Stimulated activated naive CD4-positive, alpha-beta T cell (primary cell): ENCODE measurements at places on chromosomes 6 and 20.
A peak's percentile ranks its signal among the peaks of the same experiment; 100 is the strongest.

- no peak for DNase-seq
Observed at GRCh38 chr6:135087403-135087802, 32.8 kb upstream of the HBS1L start.

DNA sequence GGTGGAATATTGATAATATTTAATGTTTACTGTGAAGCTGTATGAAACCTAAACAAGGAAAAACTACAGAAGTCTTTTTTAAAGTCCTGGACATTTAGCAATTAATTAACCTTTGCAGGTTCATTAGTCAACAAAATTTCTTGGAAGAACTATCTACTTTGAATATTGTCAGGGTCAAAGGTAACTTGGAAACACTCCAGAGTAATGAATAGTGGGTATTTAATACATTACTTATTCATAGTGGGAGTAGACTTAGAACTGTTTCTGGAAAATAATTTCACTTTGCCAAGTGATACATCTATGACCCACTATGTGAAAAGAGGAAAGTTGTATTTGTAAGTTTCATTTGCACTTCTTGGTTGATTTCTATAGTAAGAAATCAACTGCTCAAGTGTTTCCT is 319.1 kb downstream of the TFAP2B start:
- no peak for DNase-seq

DNA sequence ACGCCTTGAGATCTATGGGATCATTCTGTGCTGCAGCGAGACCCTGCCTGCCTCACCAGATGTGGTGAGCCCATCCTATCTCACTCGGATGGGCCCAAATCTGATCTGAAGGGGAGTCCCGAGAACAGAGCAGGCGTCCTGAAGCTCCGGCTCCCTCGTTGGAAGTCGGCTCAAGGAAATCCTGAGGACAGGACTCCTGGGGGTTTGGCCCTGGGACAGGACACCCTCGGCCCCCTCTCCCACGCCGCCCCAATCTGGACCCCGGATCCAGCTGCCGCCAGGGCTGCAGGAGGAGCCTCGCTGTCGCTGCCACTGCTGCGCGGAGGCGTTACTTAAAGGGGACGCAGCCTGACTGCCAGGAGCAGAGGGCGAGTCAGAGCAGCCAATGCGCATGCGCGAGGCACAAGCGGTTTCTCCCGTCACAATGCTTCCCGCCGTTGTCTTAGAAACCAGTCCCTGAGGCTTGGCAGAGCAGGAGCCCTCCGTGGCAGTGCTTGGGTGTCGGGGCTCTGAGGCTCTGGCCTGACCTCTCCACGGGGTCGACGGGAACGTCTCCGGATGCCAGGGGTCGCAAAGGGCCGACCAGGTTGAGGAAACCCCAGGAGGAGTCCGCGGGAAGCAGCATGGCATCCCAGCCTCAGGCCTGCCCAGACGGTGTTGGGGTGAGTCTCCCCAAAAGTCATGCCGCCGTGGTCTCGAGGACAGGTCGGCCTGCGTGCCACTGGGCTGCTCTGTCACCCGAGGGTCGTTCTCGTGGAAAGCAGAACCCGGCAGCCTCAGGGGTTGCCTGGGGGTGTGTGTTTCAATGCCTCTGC is 1567.8 kb upstream of the DEFB115 start:
- no peak for DNase-seq

GRCh38 chr6:8739454-8739853 is 304.1 kb upstream of the SLC35B3 start:
- no peak for DNase-seq

DNA sequence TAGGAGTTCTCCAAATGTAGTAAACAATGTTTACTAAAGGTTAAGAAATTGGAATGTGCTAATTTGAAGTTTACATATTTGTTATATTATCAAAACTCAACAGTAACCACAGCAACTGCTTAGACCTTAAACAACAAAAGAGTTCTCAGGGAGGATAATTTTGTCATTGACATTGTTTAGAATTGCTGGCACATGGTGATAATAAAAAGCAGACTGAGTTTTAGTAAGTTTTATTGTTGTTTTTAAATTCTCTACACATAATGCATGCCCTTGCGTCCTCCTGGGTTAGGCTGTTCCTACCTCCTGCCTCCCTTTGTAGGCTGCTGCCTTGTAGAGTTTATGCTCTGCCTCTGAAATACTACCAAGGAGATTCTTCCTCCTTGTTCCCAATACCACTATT is 28.7 kb downstream of the LAMA4 start:
- DNase-seq = no peak

- DNase-seq = no peak
Observed at GRCh38 chr6:13165502-13166172, 162.7 kb downstream of the TBC1D7 start.

GRCh38 chr20:32977281-32978008 is 26.8 kb downstream of the SUN5 start:
- DNase-seq = no peak

DNA sequence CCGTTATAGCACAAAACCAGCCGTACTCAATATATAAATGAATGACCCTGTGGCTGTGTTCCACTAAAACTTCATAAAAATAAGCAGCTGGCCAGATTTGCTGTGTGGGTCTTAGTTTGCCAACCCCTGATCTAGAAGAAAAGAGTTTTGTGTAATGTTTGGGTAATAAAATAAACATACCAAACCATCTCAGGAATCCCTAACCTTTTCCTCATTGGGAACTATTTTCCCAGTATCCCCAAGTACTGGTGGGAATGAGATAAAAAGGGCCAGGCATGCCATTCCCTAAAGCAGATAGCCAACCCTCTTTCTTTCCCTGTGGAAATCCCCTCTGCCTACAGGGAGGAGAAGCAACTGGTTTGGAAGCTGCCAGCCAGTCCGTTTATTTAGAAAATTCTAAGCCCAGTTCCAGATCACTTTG is 169.1 kb upstream of the AKAP12 start:
- DNase-seq = no peak

GRCh38 chr6:134517145-134517658 is 199.3 kb upstream of the SGK1 start:
- no peak for DNase-seq

GRCh38 chr6:81666481-81666880 is 86.0 kb downstream of the TENT5A start:
- no peak for DNase-seq

GRCh38 chr6:89888871-89889270 is 5.4 kb upstream of the GJA10 start:
- DNase-seq = no peak

GRCh38 chr20:61219021-61219431 is 33.0 kb upstream of the CDH4 start:
- no peak for DNase-seq

GRCh38 chr6:90304308-90304707 is 7.7 kb upstream of the BACH2 start:
- no peak for DNase-seq

DNA sequence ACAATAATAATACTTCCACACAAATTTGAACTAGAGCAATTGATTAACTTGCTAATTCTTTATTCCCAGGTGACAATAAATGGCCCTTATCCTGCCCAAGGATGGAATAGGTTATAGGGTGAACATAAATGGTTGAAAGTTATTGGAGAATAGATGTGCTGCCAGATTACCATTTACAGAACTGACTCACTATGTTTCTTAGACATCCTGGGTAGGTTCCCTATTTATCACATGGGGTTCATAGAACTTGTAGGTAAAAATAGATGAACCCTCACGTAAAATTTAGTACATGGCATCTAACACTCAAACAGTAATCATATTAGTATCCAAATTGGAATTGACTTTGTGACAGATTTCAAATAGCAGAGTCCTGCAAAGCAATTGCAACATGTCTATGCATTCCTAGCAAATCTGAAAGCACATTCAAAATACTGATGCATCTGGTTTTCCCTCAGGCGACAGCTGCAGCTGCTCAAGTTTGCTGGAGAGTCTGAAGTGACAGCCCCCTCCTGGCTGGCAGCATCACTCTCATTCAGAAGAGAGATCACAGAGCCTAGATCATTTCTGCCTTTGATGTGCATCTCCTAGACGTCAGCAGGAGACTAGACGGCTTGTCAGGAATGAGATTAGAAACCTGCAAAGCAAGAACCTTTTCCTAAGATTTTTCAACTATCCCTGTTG is 80.2 kb upstream of the RNF217 start:
- DNase-seq = no peak

DNA sequence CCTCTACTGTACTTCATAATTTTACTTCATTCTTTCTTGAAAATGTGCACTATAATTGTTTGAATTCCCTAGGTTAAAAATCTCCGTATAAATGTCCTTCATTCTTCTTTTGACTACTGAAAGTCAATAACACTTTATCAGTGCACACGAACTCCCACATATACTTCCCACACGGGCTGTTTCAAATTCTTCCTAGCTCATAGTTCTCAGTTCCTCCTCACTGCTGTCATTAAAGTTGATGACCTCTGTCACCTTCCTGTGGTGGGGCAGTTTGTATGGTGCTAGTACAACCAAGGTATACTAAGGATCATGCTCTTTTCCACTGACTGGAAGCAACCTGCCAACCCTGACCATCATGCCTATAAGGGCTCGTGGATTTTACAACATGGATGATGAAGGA is 40.0 kb upstream of the CD2AP start:
- no peak for DNase-seq

GRCh38 chr20:2851086-2851485 is 10.5 kb downstream of the VPS16 start:
- DNase-seq = no peak

- DNase-seq = no peak
Observed at GRCh38 chr20:24761220-24762065, 187.6 kb upstream of the CST7 start.

DNA sequence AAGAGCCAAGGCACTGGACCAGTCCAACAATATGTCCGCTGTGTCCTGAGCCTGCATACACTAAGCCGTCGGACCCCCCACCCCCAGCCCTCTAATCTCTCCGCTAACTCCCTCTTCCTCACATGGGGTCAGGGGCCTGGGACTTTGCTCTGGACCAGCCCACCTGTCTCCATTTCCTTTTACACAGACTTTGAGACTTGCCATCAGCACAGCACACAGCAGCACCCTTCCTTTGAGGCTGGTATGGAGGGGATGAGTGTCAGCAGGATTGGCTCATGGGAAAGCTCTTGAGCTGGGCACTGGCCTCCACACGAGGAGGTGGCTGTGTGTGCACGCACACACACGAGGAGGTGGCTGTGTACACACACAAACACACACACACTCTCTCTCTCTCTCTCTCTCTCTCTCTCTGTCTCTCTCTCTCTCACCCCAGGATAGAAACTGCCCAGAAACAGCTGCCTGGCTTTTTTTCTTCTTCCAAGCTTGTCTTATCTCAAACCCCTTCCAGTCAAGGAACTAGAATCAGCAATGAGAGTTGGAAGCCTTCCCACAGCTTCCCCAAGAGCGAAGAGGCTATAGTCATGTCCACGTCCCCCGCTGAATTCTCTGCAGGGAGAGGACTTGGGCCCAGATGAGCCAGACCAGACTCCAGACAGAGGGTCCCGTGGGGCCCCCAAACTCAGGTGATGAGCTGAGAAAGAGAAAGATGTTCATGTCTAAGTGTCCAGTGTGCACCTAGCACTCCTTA is 18.6 kb downstream of the SLC9A8 start:
- DNase-seq = no peak

DNA sequence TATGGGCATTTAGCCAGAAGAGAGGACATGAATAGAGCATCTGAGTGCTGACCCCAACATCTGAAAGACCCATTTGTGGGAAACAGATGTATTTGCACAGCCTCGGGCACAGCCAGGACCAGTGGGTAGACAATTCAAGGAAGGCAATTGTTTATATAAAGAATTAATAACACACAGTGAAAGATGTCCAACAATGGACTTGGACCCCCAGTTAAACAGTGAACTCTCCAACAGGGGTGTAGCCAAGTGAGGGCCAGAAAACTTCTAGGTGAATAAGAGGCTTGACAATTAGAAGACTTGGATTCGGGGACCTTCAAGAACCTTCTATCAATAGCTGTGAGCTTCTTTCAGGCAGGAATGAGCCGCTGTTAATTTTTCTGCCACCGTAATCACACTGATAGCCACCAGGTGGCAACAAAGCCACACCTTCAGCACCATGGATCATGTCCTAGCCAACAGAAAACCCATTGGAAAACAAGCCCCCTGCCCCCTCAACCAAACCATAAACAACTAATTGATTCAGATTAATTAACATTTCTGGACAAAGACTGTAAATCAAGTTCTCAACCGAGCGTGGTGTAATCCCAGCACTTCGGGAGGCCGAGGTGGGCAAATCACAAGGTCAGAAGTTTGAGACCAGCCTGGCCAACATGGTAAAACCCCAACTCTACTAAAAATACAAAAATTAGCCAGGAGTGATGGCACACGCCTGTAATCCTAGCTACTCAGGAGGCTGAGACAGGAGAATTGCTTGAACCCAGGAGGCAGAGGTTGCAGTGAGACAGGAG is 8.8 kb upstream of the SRSF6 start:
- DNase-seq = peak; percentile 27

DNA sequence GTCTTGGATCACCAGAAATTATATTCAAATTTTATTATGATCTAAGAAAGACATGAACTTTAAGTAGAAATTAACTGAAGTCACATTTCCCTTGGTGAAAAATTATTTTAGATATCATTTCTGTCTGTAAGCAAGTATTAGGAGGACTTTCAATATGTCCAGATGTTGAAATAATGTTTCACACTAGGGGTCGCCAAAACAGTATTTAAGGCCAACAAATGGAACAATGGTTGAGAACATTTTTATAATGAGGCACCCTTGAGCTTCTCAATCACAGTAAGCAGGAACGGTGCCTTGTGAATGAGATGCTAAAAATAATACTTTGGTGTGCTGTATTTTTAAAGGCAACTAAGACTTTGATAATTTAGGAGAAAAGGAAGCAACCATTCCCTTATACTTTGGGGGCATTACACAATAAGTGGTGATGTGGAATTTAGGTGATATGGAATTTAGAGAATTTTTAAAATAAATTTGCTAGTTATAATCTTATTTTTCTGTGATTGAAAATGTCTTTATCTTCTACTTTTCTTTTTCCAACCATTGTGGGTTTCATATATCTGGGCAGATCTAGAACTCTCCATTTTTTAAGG is 9.6 kb upstream of the SF3B5 start:
- no peak for DNase-seq

DNA sequence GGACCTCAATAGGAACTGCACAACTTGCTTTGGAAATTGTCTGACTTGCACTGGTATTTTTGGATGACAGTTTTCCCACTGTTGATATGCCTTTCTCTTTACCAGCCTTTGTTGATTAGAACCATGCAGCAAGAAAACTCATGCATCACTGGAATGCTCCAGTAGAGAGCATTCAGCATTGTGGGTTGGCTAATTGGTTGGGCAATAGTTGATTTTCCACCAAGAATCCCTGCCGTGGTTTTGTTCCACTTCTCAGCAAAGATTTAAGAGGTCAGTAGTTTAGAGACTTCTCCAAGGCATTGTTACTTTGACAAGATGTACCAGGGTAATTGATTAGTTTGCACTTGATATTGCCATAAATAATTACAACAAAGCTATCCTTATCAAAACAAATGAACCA is 260.0 kb downstream of the DHX35 start:
- DNase-seq = no peak

DNA sequence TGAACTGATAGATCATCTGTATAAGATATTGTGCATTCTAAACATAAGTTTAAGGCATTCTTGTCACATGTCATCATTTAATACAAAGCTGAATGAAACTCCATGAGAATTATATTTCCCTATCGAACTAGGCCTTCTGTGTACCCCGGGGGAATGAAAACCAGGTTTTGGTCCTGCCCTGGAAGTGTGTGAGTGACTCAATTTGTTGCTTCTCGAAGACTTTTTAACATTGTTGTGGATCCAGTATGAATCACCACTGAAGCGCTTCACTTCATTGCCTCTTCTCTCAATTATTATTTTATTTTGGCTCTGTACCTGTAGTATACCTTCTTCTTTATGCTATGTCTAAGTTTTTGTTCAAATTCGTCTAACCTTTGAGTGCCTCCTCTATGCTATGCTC is 150.8 kb downstream of the GRIK2 start:
- DNase-seq = no peak

- DNase-seq = no peak
Observed at GRCh38 chr6:137819740-137820139, 47.3 kb upstream of the TNFAIP3 start.
